ENCODE measurements at places on chromosomes 1 and 21.
A peak's percentile ranks its signal among the peaks of the same experiment; 100 is the strongest.

DNA sequence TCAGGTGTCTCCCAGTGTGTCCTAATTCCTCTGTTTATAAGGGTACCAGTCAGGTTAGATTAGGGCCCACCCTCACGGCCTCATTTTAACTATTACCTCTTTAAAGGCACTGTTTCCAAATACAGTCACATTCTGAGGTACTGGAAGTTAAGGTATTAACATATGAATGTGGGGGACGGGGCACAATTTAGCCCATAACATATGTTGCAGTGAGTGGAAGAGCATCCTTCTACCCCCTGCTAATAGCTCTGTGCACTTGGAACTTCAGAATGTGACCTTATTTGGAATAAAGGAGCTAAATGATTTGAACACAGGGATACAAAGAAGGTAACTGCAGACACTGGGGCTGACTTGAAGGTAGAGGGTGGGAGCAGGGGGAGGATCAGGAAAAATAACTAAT, 67.3 kb upstream of the ADGRL2 start:
- H3K4me1 ChIP-seq = no peaks in the 10 kb centered on the region
- no peaks in the 10 kb centered on the region for H3K27me3 ChIP-seq
- no peak overlapping the region for H3K4me3 ChIP-seq
- H3K36me3 ChIP-seq = no peaks in the 10 kb centered on the region

- no peaks in the 10 kb centered on the region for H3K27me3 ChIP-seq
- H3K4me1 ChIP-seq = no peaks in the 10 kb centered on the region
- no peak overlapping the region for H3K27ac ChIP-seq
- 0 out of 2 replicates have a peak, but pooled peaks cover 2% of the 10 kb centered on the region for H3K36me3 ChIP-seq
These were observed 13.6 kb downstream of the ARPC5 start for GRCh38 chr1:183622013-183622412.

DNA sequence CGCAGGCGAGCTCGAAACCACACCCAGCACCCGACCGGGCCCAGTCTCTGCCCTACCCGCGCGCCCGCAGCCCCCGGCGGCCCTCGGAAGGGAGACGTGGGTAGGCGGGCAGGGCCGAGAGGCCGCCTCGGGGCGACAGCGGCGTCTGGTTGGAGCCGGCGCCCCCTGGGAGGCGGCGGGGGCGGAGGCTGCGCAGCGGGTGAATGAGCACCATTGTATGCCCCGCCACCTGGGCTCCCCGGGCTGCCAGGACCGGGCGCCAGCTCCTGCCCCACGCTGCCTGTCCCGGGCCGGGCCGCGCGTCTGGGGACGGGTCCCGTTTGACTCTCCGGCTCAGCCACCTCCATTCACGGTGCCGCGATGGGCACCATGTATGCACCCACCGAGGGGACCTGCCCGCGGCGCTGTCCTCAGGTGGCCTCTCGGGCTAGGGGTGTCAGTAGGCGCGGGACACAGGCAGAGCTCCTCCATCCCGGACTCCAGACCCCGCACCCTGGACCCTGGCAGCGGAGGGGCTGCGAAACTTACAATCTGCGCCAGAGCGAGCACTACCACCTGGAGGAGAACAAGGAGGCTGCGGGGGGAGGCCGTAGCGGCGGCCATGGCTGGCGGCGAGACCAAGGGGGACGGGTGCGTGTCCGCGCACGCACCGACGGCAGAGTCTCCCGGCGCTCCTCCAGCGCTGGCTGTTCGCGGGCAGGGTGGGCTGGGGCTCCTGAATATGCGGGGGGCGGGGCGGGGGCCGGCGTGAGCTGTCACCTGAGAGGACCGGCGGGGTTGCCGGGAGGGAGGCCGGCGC, at the start of gene COL9A2:
TSS of gene COL9A2 (minus strand) at position 692 of the 799 bp plus-strand sequence. CDS start at position 603, 89 bp downstream.
- no peak within 1 kb of the TSS for H3K27ac ChIP-seq
- no peak for DNase-seq
- H3K4me3 ChIP-seq = peak within 1 kb of the TSS; percentile 57
- no peaks in the 10 kb centered on the region for H3K27me3 ChIP-seq
- H3K4me1 ChIP-seq = no peaks in the 10 kb centered on the region

DNA sequence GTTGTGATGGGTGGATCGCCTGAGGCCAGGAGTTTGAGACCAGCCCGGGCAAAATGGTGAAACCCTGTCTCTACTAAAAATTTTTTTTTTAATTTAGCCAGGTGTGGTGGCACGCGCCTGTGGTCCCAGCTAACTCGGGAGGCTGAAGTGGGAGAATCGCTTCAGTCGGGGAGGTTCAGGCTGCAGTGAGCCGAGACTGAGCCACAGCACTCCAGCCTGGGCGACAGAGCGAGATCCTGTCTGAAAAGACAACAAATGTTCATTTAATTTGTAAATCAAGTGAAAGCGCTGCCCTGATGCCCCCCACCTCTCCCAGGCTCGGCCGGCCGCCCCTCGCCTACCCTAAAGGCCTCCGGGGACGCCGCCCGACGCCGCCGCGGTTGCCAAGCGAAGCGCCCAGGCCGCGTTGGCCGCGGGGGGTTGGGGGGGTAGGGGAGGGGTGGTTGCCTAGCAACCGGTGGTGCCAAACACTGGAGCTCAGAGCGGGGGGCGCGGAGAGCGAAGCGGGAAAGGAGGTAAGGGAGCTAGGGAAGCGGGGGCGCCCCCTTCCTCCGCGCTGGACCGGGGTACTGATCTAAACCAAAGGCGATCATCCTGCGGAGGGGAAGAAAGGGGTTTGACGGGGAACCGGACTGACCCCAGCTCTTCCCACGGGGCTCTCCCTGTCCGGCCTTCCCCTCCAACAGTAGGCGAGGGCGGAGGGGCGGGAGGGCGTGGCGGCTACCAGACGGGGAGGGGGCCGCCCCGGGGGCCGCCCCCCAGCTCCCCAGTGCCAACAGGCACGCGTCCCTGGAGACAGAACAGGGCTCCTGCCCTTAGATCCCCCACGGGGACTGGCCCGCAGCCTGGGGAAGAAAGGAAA, at the start of gene TEKT2:
TSS of gene TEKT2 (plus strand) at position 460 of the 862 bp plus-strand sequence. CDS start 828 bp downstream, outside the sequence.
- H3K4me3 ChIP-seq = no peak within 1 kb of the TSS
- H3K4me1 ChIP-seq = no peaks in the 10 kb centered on the region
- no peaks in the 10 kb centered on the region for H3K27me3 ChIP-seq
- H3K27ac ChIP-seq = no peak within 1 kb of the TSS

DNA sequence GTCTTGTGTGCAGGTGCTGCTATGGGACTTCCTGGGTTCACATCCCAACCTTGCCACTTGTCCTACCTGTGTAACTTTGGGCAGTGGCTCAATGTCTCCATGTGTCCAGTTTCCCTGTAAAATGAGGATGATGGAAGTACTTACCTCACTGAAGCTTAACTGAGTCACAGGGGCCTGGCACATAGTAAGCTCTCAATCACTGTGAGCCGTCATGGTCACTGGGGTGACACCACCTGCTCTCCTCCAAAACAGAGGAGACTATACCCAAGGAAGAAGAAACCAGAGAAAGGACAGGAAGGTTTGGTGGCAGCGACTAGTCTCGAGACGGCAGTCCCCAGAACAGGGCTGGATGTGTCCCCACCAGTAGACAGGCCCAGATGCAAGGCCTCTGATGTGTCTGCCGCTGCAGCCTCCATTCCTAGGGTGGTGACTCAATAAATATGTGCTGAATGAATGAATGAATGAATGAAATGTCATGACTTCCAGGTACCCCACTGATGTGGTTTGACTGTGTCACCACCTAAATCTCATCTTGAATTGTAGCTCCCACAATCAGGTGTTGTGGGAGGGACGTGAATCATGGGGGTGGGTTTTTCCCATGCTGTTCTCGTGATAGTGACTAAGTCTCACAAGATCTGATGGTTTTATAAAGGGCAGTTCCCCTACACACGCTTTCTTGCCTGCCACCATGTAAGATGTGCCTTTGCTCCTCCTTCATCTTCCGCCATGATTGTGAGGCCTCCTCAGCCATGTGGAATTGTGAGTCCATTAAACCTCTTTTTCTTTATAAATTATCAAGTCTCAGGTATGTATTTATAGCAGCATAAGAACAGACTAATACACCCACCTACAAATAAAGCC, 13.0 kb upstream of the LRP8 start:
- H3K4me1 ChIP-seq = no peaks in the 10 kb centered on the region
- H3K4me3 ChIP-seq = no peak overlapping the region
- DNase-seq = no peak
- peaks cover under 1% of the 10 kb centered on the region for H3K27me3 ChIP-seq
- H3K27ac ChIP-seq = no peak overlapping the region

- H3K27ac ChIP-seq = no peak overlapping the region
- no peak for DNase-seq
- no peak overlapping the region for H3K4me3 ChIP-seq
These were observed 50.6 kb upstream of the NTPCR start for GRCh38 chr1:232899839-232900238.

DNA sequence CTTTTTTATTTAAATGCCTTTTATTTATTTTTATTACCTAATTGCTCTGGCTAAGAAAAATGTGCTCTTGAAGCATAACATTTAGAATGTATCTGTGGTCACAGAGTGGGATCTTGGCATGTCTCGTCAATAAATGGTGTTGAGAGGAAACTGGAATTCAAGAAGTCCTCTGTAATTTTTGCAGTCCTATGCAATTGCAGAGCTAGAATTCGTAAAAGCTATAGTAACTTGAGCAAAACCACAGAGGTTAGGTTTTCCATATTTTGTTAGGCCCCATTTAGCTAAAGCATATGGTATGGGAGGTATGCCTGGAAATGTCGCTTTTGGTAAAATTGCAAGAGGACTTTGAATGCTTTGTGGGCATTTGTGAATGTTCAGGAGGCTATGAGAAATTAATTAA, 466.7 kb upstream of the NFIA start:
- no peak overlapping the region for H3K27ac ChIP-seq
- H3K4me3 ChIP-seq = no peak overlapping the region
- H3K4me1 ChIP-seq = no peaks in the 10 kb centered on the region
- H3K27me3 ChIP-seq = no peaks in the 10 kb centered on the region

DNA sequence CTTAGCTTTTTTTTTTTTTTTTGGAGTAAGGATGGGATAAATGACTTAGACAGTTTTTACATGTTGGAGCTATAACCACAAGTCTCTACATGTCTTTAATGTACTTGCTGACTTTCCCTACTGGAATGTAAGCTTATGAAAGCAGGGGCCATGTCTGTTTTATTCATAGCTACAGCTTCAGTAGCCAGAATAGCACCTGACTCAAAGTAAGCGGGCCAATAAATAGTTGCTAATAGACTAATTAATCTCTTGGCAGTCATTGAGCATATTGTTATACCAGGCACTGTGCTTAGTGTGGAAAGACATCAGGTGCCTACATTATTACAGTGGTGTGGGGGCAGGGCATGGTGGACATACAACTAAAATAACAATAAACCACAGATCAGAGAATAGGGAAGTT, 84.4 kb upstream of the HOOK1 start:
- no peaks in the 10 kb centered on the region for H3K27me3 ChIP-seq
- DNase-seq = no peak
- peaks cover 5% of the 10 kb centered on the region for H3K4me1 ChIP-seq
- no peak overlapping the region for H3K4me3 ChIP-seq

DNA sequence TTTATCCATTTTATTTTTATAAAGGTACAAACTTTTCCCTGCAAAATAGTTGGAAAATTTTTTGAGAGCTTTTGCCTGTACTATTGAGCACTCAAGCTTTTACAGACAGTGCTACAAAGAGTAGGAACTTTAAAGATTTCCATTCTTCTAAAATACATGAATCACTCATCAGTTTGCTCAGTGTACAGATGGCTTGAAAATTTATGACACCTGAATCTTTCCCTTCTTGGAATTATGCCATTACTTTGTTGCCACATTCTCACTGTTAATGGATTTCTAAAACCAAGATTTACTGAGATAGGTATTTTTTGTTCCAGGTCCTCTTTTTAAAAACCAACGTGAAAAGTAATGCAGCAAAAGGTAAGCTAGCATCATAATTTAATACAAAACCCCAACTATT, 76.0 kb downstream of the GPATCH2 start:
- no peaks in the 10 kb centered on the region for H3K36me3 ChIP-seq
- no peaks in the 10 kb centered on the region for H3K27me3 ChIP-seq
- no peaks in the 10 kb centered on the region for H3K4me1 ChIP-seq
- no peak overlapping the region for H3K27ac ChIP-seq

DNA sequence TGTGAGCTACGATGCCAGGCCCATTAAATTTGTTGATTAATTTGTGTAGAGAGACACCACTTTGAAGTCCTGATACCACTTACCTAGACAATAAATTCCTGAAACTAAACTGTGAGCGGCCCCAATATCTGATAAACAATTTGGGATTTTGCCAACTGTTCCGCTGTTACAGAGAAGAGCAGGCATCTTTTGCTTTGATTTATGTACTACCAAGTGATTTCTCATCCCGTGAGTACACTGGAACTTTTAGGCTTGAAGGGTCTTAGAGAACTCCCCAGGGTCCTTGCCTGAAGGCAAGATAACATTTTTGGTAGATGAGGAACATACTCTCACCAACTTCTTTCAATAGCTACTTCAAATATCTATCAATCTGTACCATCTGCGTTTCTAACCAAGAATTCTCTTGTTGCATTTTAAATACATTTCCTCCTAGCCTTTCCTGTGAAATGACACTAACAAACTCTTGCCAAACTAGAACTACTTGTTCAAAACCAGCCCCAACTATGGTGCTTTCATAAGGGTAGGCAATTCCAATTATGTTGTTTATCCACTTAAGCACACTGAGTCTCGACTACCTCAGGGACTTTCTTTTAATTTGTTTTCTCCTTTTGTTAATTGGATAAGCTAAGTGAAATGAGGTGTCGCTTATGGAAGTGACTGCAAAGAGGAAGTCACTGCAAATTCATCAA, 23.2 kb upstream of the SLC30A1 start:
- no peak overlapping the region for H3K27ac ChIP-seq
- H3K36me3 ChIP-seq = no peaks in the 10 kb centered on the region
- peaks cover 4% of the 10 kb centered on the region for H3K4me1 ChIP-seq
- no peak for DNase-seq
- no peak overlapping the region for H3K4me3 ChIP-seq
- H3K27me3 ChIP-seq = no peaks in the 10 kb centered on the region

- no peaks in the 10 kb centered on the region for H3K36me3 ChIP-seq
- H3K27me3 ChIP-seq = no peaks in the 10 kb centered on the region
- no peaks in the 10 kb centered on the region for H3K4me1 ChIP-seq
- DNase-seq = no peak
- no peak overlapping the region for H3K4me3 ChIP-seq
These were observed 8.9 kb downstream of the MFAP2 start for GRCh38 chr1:16971341-16972188.

DNA sequence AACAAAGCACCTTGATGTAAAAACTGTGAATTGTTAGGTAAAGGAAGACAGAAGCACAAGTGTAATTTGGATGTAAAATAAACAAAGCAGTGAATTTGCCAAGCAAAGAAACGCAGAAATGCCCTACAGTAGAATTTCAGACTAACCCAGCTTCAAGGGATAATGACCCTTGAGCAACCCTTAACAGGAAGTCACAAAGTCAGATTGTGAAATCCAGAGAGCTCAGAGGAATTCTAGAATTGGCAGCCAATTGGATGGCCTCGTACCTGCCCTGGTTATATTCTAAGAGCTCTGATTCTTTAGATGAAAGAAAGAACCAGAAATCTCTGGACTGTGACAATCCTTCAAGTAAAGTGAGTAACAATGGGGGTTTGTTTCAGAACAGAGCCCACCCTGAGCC, 152.7 kb upstream of the CHRM3 start:
- H3K4me1 ChIP-seq = no peaks in the 10 kb centered on the region
- H3K36me3 ChIP-seq = no peaks in the 10 kb centered on the region
- H3K27me3 ChIP-seq = no peaks in the 10 kb centered on the region
- no peak overlapping the region for H3K27ac ChIP-seq
- no peak for DNase-seq
